ENCODE measurements at places on chromosomes 13 and 19.
A peak's percentile ranks its signal among the peaks of the same experiment; 100 is the strongest.

GRCh38 chr13:34246511-34246910 is 428.6 kb downstream of the RFC3 start:
- DNase-seq, result peak; percentile 2

DNA sequence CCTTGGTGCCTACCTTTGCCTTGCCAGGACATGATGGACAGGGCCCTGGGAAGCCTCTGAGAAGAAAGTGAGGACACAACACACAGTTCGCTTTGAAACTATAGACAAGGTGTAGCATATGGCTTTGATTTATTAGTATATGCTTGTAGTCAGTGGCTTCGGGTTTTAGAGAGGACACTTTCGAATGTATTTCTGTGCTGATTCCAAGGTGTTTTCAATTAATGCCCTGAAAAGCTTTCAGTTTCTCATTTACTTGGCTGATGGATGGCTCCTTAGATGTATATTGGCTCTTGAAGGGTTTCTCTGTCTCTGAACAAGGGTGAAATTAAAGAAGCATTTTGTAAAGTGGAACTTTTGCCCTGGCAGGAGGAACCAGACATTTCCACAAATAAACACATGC is 106.9 kb downstream of the POSTN start:
- DNase-seq, result no peak

- no peak for DNase-seq
Measured at GRCh38 chr13:46612267-46612666, 59.3 kb downstream of the LRCH1 start.

DNA sequence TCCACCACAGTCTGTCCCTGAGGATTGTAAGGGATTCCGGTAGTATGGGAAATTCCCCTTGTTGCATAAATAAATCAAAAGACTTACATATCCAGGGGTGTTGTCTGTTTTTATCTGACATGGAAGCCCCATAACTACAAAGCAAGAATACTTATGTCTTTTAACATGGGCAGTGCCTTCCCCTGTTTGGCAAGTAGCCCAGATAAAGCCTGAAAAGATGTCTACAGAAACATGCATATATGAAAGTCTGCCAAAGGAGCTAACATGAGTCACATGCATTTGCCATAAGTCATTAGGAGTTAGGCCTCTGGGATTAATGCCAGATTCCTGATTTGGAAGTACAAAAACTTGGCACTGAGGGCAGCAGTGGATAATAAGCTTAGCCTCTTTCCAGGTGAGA is 62.1 kb downstream of the ZNF737 start:
- DNase-seq, result no peak

DNA sequence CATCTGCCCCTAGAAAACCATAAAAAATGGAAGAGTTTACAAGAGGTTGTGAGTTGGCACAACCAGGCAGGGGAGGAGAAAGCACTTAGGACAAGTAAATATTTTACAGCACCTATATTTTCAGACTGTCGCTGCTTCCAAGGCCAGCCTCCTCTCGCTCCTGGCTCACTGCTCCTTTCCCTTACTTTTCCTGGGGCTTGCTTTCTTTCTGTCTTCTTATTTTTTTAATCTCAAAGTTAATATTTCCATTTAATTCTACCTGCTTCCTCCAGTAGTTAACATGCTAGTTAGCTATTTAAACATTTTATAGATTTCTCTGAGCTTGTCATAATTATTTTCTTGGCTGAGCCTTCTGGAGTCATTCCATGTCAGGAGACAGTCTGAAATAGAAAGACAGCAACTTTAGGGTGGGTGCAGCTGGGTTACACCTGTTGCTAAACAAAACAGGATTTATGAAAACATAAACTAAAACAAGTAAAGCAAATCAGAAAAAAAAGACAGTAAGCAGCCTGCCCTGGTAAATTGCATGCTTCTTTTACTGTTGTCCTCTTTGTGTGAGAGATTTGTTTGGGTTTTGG is 330.1 kb downstream of the DLEU7 start:
- DNase-seq, result no peak

GRCh38 chr19:11434703-11435056 is 241 bp downstream of the ODAD3 start:
- no peak for DNase-seq

GRCh38 chr19:1324806-1325567 is 39.3 kb downstream of the EFNA2 start:
- peak; percentile 18 for DNase-seq

DNA sequence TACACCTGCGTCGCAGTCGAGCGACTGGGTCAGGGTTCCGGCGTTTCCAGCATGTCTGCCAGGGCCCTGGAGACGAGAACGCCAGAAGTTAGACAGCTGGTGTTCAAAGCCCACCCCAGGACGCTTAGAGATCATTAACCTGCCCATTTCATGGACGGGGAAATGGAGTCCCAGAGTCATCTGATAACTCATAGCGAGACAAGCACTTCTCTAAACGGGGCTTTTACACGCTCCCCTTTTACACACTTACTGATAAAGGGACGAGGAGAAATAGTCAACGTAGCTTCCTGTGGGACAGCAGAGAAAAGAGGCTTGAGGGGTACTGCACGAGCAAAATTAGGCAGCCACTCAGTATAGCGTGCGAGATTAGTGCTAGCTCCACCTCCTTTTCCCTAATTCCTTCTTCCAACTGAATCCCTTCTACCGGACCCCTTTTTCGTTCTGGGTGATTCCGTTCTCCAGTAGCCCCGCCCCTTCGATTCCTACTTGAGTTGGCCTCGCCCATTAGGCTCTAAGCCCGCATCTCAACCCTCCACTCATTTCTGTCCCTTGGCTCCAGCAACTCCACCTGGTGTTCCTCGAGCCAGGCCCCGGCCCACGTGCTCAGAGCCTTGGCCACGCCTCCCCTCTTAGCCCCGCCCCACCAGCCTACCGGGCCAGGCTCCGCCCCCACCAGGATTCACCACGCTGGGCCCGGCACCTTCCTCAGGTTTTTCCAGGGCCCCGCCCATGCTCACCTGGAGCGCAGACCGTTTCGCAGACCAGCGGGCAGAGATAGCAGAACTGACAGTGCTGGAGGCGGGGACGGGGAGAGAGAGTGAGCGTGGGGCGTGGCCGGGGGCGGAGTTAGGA is 3.7 kb downstream of the HRC start:
- DNase-seq, result peak; percentile 30

DNA sequence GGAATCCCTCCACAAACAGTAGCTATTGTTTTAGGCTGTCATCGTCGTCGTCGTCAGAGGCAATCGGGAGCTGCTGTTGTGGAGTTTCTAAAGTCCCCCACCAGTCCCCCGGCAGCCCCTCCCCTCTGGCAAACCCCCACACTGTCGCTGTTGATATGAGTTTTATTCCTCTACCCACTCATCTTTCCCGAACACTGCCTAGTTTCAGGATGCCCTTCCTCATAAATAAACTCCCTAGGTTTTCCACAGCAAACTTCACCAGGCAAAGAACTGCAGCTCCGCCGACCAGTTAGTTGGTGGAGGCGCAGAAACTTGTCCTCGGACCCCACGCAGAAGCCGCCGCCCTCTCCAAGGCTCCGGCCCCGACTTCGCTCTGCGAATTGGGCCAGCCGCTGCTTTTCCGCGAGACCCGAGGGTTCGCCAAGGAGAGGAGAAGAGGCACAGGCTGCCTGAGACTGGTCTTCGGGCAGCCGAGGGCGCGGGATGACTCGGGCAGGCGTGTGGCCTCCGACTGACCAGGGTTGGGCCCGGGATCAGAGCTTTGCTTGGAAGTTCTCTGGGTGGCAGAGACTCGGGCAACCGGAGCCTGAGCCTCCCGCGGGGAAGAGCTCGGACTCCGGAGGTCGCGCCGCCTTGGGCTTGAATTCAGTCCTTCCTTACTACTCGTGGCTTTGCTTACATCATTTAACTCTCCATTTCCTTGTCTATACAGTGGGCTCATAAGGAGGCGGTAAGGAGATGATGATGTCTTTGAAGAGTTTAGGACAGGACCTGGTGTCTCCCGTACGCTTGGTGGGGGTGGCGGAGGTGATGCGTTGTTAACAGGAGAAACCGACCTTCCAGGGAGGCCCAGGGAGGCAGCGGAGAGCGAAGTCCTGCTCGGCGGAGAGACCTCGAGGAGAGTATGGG is 7.9 kb downstream of the PDX1 start:
- no peak for DNase-seq

DNA sequence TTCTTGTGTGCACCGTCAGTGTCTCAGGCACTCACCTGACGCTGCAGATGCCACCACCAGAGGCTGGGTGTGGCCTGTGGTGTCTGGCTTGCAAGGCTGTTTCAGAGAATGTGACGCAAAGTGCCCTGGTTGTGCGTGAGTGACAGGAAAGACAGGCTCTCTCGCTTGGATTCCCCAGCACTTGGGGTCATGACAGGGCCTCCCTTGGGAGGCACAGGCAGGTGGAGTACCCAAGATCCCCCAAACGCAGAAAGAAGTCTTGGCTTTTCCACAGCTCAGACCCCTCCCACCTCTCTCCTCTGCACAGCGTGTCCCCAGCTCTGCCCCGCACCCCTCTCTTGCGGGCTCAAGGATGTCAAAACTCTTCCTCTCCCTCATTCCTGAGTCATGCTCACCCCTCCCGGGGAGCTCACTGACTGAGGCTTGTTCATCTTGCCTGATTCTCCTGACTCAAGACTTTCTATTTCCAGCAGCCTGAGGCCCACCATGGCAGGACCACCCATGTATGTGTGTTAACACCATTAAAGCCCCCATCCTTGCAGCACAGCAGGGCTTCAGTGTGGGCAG is 21.0 kb downstream of the DHX34 start:
- no peak for DNase-seq

DNA sequence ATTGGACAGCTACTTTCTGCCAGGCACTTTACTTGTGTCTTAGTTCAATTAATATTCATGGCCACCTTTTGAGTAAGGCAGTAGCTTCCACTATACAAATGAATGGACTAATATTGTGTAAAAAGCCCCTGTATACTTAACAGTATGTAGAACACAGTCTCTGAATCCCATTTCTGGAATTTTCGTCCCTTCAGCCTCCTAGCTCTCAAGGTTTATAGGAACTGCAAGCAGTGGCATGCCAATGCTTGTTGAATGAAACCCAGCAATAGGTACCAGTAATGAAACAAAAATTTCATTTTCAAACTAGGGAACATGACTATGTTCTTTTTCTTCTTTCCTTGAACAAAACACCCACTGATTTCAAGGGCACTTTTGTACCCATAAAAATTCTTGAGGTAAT is 361.6 kb downstream of the TDRD3 start:
- DNase-seq, result no peak

DNA sequence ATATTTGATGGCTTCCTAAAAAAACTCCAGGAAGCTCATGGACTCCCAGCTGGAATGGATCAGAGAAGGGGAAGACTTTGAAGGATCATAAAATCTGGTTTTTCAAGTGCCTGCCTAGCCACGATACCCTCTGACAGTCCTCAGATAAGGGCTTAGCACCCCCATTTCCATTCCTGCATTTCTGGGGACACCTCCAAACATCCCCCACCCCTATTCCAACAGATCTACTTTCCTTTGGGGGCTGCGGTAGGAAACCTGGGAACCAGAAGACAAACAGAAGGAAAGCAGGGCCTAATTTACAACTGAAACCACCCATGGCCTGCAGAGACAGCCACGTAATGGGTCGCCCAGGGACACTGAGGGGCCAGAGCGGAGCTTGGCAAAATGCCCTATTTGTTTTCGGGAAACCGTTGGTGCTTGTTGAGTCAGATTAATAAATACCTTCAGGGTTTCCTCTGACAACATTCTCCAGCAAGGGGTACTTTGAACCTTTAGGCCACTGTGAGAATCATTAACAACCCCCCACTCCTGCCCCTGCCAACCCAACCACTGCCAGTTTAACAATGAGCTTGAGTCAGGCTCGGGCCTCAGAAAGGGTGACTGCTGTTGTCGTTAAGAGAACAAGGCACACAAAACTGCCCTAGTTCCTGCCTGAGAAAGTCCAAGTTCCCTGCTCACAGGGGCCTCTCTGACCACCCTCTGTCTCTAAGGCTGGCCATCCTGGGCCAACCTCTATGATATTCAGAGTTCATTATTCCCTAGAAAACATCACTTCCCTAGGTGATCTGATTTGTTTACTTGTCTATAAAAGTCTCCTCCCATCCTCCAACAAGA is 23.5 kb downstream of the RHPN2 start:
- no peak for DNase-seq

- no peak for DNase-seq
Measured at GRCh38 chr13:33132644-33133440, 116.6 kb downstream of the KL start.

GRCh38 chr19:2168619-2169424 is 5.1 kb downstream of the DOT1L start:
- DNase-seq, result peak; percentile 82

DNA sequence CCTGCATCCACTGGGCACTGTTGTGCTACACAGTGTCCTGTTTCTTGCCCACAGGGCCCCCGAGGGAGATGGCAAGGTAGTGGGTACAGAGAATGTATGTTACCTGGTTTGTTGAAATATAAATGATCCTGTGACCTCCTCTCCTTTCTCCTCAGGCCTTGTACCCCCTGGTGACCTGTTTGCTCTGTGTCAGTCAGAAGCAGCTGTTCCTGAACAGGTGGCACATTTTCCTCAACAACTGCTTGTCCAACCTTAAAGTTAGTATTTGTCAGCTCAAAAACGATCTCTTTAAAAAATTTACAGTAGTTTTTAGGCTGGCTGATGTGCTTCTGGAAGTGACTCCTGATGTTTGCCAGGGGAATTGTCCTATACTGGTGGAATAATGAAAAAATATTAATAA is 105.1 kb downstream of the FRY start:
- no peak for DNase-seq

DNA sequence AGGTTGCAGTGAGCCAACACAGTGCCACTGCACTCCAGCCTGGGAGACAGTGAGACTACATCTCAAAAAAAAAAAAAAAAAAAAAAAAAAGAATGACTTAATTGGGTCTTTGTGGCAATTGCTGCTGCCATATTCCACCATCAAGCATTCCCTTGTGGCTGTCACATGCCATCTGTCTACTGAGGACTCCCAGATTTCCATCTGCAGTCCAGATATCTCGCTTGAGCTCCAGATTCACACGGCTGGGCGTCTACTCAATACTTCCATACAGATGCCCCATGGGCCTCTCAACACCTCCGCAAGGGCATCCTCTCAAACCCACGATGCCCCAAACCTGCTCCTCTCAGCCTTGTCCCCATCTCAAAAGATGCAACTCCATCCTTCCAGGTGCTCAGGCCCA is 12.9 kb downstream of the TMEM143 start:
- DNase-seq, result no peak

GRCh38 chr13:80931118-80931517 is 590.2 kb upstream of the SPRY2 start:
- no peak for DNase-seq

DNA sequence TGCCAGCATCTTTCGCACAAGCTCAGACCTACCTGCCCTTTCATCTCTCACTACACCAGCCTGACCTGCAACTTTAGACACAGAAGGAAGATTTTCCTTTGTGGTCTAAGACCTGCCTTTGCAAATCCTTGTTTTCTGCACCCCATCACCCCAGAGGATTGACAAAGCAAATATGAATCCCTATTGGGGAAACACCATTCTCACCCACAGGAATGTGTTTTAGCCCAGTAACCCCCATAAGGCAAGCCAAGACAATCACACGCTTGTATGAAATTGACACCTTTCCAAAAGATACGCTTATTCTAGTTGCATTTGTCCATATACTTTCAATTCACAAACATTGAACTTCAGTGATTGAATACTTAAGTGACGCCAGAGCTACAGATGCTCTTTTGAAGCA is 55.7 kb downstream of the SPATA13 start:
- no peak for DNase-seq

All from activated CD4-positive, alpha-beta T cell treated with anti-CD3 and anti-CD28 coated beads, Interleukin-10, Interleukin-2, amounts not matched to agents 100 ng/mL and 50 ng/mL, durations not matched to agents 16 hours and 8 hours (primary cell).